ENCODE measurements at places on chromosomes 5 and 9.

DNA sequence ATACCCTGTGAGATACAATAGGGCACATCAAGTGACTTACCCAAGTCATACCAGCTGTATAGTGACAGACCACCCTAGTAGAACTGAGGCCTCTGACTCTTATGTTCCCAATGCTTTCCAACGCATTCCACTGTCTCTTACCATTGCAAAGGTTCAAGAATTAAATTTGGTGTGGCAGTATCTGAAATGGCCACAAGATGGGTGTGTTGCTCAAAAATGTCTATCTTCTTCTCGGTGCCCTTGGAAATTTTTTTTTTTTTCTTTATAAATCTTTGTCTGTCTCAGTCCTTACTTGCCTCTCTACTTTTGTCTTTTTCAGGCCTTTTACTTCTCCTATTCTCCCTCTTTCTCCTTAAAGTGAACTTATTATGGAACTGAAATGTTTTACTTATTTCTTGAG, 48.4 kb downstream of the GPR21 start:
- DNase-seq, result peak; percentile 11

DNA sequence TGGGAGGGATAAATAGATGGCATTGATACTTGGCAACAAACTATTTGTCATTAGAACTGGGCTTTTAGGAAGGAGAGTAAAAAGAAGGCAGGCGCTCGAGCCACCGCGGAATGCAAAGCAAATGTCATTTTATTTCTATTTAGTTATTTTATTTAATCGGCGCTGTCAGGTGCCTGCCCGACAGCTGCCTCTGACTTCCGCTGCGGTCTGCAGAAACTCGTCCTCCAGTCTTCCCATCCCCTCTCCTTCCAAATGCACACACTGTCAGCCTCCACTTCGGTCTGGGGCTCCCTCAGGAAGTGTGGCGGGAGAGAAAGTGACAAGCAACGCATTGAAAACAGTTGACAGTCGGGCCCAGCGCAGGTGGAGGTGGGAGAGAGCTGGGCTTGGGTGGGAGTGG, 29.3 kb downstream of the ASS1 start:
- no peak for DNase-seq

DNA sequence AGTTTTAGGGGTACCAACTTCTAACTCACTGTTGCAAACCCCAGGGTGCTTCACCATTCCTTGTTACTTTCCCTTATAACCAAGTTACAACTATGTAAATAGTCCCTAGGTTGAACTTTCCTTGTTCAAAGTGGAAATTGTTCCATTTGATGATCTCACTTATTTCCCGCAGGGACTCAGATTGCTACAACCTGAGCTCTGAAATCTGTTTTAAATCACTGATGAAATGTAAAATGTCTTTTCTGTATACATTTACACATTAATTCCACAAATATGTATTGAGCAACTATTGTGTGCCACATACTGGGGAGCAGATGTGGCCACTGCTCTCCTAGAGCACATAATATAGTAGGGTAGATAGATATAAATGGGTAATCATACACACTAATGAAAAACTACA, 69.1 kb upstream of the TARS1 start:
- DNase-seq, result peak; percentile 89

DNA sequence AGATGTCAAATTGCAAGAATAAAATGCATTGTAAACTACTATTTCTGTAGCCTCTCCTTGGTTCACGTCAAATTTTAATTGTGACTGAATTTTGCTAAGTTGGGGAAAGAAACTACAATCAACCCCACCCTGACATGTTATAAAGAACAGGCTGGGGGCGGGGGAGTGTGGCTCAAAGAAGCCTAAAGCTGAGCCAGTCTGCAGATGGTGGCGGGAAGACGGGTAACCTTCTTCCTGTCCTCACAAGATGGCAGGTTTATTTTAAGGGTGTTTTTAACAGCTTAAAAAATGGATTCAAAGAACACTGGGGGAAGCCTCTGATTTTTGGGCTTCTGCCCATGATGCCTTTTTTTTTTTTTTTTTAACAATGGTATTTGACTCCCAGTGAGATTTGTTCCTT, 68.5 kb upstream of the MELK start:
- no peak for DNase-seq

- no peak for DNase-seq
Observed at GRCh38 chr5:122638581-122638980, 136.3 kb upstream of the SNX2 start.

- DNase-seq, result no peak
Observed at GRCh38 chr5:130616161-130616560, 548.9 kb downstream of the HINT1 start.

- no peak for DNase-seq
Observed at GRCh38 chr5:4226565-4226964, 630.9 kb downstream of the IRX1 start.

- no peak for DNase-seq
Observed at GRCh38 chr9:101460965-101461364, 25.4 kb upstream of the ALDOB start.

- DNase-seq, result no peak
Observed at GRCh38 chr9:92455217-92455616, 27.1 kb downstream of the ASPN start.

GRCh38 chr9:95457769-95458168, 59.0 kb downstream of the PTCH1 start:
- no peak for DNase-seq

DNA sequence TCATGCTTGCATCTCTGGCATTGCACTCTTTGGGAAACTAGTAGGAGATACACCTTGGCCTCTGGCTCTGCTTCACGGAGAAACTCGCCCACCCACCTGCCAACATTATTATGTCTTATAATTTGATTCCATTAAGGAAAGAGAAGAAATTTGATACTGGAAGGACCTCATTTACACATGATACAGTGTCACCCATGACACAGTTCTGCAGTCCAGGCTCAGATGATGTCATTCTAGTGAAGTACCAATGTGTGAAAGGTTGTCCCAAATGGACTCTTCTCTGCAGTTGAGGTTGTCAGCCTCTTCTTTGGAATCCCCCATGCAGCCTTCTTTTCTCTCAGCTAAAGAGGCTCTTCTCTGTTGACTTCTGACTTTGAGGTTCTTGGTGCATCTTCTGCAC, 329.1 kb downstream of the NTRK2 start:
- DNase-seq, result no peak

GRCh38 chr9:102461156-102461819, 533.8 kb upstream of the CYLC2 start:
- no peak for DNase-seq

- no peak for DNase-seq
Observed at GRCh38 chr5:111848476-111848875, 91.5 kb upstream of the NREP start.

DNA sequence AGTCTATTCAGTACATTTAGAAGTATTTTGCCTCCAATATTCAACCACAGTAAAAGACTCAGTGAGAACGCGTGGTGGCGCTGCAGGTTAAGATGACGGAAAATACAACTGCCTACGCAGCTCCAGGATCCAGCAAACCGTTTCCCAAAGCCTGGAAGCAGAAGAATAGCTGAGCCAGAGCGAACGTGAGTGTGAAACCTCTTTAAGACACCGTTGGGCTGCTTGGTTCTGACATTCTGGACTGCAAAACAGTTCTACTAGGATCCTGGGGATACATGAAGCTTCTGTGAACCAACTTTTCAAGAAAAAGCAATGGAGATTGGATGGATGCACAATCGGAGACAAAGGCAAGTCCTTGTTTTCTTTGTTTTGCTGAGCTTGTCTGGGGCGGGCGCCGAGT, at the start of gene PCDHB16:
TSS of gene PCDHB16 (plus strand) at position 140 of the 400 bp plus-strand sequence. CDS start at position 313, 173 bp downstream.
- no peak for DNase-seq

- no peak for DNase-seq
Observed at GRCh38 chr9:14136646-14137370, 177.1 kb downstream of the NFIB start.

DNA sequence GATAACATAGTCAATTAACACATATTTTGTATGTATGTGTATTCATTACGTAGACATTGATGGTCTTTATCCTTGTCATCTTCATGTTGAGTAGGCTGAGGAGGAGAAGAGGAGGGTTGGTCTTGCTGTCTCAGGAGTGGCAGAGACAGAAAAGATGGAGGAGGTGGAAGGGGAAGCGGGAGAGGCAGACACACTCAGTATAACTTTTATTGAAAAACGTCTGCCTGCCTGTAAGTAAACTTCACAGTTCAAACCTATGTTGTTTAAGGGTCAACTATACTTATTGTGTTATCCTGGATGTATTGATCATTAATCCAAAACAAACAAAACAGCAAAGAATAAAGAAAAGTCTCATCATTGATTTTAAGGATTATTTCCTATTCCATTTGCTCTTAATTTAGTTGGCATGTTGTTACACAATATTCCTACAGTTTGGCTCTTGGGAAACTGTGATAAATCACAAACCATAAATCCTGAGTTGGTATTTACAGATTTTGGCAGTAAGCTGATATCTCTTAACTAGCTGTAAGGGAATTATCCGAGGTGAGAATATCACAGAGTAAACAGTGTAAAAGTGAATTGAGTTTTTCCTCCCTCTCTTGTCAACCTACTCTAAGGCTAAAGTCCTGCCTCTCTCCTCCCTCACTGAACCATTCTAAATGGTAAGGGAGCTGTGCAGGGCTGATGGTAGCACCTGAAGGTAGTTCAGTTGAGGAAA, 487.2 kb downstream of the SPATA31D1 start:
- no peak for DNase-seq

DNA sequence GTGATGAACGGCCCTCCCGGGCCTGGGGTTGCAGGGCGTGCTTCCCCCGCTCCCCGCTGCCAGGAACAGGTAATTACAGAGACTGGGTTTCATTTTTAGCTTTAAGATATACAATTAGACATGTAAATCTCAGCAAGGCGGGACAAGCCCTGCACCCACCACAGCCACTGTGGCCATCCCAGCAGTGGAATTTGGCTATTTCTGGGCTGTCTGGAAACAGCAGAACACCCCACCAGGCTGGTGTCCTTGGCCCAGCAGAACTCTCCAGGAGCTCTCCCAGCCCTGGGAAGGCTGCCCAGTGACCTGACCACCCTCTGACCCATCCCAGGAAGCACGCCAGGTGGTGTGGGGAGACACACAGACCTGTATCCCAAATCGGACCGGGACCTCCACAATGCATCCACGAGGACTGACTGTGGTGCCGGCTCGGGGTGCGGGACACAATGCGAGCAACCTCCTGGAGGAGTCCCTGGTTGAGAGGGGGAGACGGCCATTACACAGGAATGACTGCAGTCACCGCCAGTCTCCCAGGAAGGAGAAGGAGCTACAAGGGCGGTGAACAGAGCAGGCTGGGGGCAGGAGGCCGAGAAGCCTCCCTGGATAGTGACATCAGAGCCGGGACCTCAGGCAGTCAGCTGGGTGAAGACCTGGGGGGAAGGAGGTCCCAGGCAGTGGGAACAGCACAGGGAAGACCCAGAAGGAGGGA, 17.3 kb downstream of the EEIG1 start:
- no peak for DNase-seq

DNA sequence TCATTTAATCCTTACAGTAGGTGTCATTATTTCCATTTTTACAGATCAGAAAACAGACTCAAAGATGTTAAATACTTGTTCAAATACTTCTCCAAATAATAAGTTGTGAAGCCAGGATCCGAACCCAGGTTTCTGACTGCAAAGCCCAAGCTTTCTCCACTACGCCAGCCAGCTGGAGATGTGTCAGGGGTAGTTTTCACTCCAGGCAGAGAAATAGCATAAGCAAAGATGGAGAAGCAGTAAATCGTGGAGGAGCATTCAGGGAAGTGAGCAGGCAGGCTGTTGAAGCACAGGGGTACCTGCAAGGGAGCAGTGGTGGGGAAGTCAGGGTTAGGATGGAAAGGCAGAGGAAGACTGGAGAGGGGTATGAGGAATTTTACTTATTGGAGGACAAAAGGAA, 2.9 kb downstream of the TLN1 start:
- DNase-seq, result no peak

GRCh38 chr9:101073122-101073521, 44.6 kb downstream of the PLPPR1 start:
- no peak for DNase-seq

DNA sequence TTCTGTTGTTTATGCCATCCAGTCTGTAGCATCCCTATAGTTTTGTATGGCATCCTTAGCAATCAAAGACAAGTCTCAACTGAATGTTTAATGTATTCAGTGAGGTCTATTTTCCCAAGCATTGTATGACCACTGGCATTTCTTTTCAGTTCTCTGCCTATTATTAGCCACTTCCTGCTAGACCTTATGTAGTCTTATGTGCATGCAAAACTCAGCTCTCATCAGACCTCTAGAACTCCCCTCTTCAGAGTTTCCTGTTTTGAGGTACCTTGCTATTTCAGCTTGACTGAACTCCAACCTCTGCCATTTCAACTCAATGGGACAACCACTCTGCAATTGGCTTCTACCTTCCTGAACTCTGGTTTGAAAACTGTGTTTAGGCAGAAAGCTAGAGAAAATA, 113.2 kb downstream of the SLC25A46 start:
- no peak for DNase-seq

GRCh38 chr5:145887976-145888574, 15.3 kb upstream of the GRXCR2 start:
- no peak for DNase-seq

DNA sequence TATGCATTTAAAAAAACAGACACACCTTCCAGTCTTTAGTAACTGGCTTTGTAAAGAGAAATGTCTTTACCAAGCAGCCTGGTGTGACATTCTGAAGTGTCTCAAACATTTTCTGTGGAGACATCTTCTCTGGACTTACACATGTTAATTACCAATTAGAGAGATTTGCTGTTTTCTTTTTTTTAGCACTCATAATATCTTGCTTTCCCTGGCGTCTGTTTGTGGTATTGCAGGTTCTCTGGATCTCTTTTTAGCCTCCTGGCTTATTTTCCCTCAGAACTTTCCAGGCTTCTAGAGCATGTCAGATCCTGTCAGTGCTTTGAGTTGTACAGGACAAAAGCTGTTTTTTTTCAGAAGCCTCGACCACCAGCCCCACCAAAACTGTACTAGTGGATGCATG, 92.5 kb downstream of the MSX2 start:
- no peak for DNase-seq

DNA sequence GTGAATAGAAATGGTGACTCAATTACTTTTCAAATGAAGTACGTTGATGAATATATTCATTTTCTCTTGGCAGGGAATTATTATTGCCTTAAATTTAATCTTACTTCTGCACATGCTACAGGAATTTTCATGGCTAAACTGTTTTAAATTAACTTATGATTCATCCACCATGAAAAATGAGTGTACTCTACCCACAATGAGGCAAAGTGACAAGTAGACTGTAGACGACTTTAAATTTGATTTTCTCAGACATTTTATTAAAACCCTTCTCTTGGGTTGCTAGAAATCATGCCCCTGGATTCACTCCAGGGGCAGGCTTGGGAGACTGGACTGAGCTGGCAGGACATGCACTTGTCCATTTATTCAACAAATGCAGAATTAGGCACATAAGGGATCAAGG, 23.5 kb upstream of the ERAP2 start:
- no peak for DNase-seq

All from AG09319 (cell line).